ENCODE measurements at places on chromosomes 1 and 21.

GRCh38 chr1:40770296-40771070 lies 13.1 kb upstream of the KCNQ4 start:
- DNase-seq: no peak

DNA sequence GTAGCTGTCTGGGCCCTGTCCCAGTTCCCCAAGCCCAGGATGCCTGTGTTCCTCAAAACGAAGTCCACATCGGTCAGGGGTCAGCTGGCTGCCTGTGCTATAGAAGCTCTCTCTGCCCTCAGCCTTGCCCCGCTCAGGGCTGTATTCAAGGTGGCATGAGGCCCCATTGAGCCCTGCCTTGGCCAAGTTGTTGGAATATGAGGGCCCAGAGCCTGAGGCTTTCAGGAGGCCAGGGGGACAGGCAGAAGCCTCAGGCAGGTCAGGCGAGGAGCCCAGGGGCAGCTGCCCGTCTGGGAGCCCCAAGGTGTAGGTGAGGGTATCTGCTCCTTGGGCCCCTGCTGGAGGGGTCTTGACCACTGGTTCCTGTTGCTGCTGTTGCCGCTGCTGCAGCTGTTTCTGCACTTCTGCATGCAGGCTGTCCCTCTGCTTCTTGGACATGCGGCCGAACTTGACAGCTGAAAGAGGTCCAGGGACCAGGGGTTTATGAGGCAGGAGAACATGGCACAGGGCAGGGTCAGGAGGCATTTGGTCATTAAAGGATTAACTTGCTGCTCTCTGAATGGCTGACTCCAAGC lies 9.8 kb upstream of the LINGO4 start:
- no peak for DNase-seq

- no peak for DNase-seq
Measured at GRCh38 chr21:32915099-32915498, 110.6 kb upstream of the OLIG2 start.

DNA sequence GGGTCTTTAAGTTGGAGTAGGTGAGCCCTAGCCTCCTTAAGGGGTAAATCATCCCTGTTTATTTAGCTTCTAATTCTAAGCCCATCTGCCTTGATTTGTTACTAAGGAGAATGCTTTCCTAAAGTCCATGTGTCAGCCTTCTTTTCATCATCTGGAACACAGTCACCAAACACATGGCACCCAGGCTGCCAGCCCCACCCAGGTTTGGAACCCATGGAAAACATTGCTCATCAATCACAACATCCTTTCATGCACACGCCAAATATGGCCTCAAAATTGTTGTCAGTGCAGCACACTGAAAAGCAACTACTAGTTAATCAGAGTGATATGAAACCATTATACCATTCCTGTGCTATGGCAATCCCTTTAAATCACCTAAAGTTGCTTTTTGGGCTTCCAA lies 386.7 kb upstream of the ESRRG start:
- no peak for DNase-seq

GRCh38 chr1:6424619-6425593 lies at the start of gene ESPN:
Gene ESPN, plus strand, starts transcription at chr1:6424776. Its CDS starts 180 bp downstream, at chr1:6424956.
- DNase-seq: no peak

GRCh38 chr1:147080006-147080661 lies 92.1 kb downstream of the PRKAB2 start:
- DNase-seq: no peak

DNA sequence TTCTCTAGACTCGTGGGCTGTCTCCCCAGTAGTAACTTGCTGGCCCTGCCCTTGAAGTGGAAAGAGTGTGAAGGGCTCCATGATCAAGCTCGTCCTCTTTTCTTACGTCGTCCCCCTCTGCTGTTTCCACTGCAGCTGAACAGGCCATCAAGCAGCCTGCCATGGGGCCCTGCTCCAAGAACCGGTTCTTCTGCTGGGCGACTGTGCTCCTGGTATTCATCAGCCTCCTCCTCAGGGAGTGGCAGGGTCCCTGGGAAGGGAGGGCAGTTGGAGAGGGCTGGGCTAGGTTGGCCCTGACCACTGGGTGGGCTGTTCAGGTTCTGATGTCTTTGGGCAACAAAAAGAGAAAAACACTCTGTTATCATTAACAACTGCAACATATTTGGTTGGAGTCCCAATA lies 151.5 kb downstream of the FCRL5 start:
- no peak for DNase-seq

- no peak for DNase-seq
Measured at GRCh38 chr1:150271291-150271959, 1.2 kb upstream of the C1orf54 start.

DNA sequence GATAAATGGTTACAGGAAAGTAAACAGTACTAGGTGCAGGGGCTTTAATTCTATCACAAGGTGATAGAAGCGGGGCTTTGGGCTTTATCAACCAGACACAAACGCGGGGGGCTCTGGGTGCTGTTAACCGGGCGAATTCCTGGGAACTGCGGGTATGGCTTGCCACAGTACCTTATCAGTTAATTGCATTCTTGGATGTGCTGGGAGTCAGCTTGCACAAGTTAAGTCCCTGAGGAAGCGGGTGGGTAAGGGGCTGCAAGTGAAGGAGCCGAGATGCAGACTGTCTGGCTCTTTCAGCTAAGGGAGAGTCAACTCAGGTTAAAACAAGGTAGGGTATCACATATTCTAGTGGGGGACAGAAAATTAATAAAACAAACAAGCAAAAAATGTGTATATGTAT lies 661 bp downstream of the GBP4 start:
- DNase-seq: no peak

- DNase-seq: no peak
Measured at GRCh38 chr21:41196993-41197392, 29.0 kb downstream of the BACE2 start.

DNA sequence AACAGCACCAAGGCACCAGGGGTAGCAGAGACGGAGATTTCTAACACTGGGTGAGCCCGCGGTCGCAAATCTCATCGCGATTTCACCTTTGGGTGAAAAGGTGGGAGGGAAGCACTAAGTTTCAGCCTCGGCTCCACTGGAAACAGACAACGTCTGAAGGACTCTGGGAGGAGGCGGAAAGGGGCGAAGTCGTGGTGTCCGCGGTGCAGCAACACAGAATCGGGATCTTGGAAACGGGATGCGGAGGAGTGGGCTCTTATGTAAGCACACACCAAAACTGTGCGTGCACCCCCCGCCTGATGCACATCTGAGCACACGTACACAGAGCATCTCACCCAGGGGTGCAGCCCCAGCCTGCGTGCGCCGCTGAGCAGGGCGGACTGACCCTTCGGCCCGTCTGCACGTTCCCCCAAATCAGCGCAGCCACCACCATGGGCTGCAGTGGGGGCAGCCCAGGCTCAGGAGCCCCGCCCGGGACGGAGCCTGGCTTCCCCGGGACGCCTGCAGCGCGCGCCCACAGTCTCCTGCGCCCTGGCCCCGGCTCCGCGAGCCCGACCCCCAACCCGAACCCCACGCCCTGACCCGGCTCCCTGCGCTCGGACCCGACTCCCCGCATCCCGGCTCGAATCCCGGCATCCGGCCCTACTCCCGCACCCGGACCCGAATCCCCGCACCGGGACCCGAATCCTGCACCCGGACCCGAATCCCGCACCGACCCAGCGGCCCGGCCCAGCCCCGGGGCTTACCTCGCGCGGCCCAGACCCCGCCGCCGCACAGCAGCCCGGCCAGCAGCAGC lies 670 bp downstream of the CLSTN1 start:
- no peak for DNase-seq

- no peak for DNase-seq
Measured at GRCh38 chr1:84253036-84253435, 48.5 kb upstream of the SAMD13 start.

- DNase-seq: no peak
Measured at GRCh38 chr1:223678841-223679240, 13.3 kb upstream of the CAPN8 start.

- DNase-seq: no peak
Measured at GRCh38 chr21:46065215-46065913, 32.5 kb upstream of the COL6A2 start.

GRCh38 chr1:4564051-4564450 lies 90.4 kb upstream of the AJAP1 start:
- no peak for DNase-seq

- DNase-seq: no peak
Measured at GRCh38 chr1:206704226-206704625, 19.5 kb downstream of the MAPKAPK2 start.

DNA sequence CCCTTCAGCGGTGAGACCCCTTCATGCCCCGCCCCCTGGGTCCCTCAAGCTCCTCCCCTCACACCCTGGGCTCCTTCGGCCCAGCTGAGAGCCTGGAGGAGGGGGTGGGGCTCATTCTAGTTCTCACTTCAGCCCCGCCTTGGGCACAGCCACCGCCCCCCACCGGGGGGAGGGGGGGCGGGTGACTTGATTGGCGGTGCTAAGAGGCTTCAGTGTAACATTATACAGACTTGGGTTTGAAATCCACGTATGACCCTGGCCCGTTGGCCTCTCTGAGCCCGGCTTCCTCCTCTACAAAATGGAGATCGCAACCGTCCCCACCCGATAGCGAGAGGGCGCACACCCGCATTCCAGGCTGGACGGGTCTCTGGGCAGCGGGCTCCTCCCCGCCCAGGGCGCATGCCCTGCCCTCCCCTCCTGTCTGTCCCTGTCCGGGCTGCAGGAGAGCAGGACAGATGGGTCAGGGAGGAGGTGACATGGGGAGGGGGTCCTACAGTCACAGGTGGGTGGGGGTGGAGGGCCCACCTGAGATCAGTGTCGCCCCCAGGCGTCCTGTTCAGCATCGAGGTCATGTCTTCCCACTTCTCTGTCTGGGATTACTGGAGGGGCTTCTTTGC lies 5.1 kb downstream of the CLCNKB start:
- DNase-seq: no peak

GRCh38 chr1:93631626-93632365 lies 49.8 kb downstream of the BCAR3 start:
- no peak for DNase-seq

GRCh38 chr1:171585715-171586114 lies 36.3 kb upstream of the MYOCOS start:
- no peak for DNase-seq

GRCh38 chr1:35406103-35406502 lies 137.6 kb downstream of the ZMYM4 start:
- DNase-seq: no peak

- no peak for DNase-seq
Measured at GRCh38 chr1:108107658-108108057, 92.5 kb downstream of the SLC25A24 start.

- DNase-seq: no peak
Measured at GRCh38 chr1:151513626-151514121, 2.5 kb downstream of the CGN start.

DNA sequence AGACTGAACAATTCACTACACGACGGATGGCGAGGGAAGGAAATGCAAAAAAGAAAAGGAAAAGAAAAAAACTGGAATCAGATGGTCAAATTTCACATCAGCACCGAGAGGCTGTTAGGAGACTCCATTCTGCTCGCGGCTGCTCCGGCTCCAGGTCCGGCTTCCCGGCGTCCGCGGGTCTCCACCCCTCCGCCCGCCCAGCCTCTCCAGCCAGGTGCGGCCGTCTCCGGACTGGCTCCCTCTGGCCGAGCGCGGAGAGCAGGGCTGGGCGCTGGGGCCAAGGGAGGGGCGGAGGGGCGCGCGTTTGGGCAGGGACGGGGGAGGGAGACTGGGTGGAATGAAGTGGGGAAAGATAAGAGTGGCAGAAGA lies 332 bp downstream of the KCNJ6 start:
- DNase-seq: no peak

DNA sequence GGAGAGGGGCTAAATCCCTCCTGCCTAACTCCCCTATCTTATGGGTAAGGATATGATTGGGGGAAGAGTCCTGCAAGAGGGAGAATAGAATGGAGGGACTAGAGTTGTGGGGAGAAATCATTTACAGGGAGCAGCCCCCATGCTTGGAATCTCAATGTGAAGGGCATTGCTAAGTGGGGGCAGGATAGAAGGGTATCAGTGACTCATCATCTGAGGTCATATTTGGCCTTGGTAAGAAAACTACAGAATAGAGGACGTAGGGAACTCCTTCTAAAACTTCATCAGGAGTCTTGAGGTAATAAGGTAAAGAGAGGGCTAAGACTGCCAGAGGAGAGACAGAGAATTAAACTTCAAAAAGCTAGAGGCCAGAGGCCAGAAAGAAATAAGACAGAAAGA lies 487 bp downstream of the HJV start:
- DNase-seq: no peak

- DNase-seq: no peak
Measured at GRCh38 chr1:235088430-235088829, 40.2 kb downstream of the TOMM20 start.

GRCh38 chr1:61808968-61809367 lies 66.7 kb downstream of the PATJ start:
- DNase-seq: no peak

DNA sequence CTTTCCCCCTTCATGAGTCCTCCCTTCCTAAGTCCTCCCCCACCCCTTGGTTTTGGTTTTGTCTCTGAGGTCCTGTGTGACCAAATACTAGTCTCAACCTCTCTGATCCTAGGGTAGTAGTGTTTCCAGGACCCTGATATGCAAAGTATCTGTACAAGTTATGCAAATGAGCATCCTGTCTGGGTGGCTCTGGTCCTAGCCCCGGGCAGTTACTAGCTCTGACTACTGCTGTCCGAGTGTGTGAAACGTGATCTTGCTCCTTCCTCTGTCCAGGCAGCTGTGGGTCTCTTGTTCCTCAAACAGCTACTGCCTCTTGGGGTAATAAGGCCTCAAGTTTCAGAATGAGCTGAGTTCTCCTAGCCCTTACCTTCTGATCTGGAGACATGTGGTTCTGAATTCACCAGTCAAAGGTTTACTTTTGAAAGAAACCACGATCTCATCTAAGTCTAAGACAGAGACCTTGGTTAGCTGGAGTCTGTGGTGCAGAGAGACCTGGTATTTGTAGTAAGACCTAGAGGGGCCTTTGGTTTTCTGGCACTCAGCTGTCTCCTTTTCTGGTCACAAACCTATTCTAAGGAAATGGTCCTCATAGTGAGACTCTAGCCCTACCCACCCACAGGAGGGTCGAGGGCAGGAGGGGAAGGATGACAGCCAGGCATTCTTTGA lies 31.0 kb upstream of the IL19 start:
- no peak for DNase-seq

DNA sequence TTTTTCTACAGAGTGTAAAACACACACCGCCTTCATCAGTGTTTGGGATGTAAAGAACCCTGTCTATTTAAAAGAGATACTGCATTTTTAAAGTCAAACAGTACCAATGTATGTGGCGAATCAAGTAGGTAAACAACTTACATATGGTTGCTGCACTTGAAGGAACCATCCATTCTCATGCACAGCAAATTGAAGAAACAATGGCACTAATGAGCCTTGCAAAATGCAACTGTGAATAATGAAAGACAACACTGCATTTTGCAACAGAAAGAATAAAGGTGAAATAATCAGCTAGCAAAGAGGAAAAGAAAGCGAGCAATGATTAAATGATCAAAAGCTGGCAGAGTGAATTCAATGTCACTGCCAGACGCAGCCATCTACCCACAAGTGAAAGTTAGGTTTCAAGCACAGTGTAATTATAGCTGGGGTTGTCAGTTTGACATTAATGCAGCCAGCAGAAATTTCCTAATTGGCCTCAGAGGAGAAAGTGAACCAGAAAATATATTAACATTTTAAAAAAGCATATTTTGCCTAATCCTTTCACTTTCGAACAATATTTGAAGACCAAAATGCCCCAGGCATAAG lies 10.9 kb upstream of the BARHL2 start:
- DNase-seq: no peak

- DNase-seq: no peak
Measured at GRCh38 chr1:51734896-51735745, 118.2 kb downstream of the OSBPL9 start.

GRCh38 chr1:119617751-119618691 lies 30.0 kb downstream of the ZNF697 start:
- DNase-seq: no peak
